Activated CD4-positive, alpha-beta T cell treated with anti-CD3 and anti-CD28 coated beads, Interleukin-2, Interleukin-4, amounts not matched to agents 100 ng/mL and 50 ng/mL, durations not matched to agents 16 hours and 8 hours (primary cell): ENCODE measurements at places on chromosomes 6 and 20.

- peak; percentile 6 for DNase-seq
Observed at GRCh38 chr6:129253727-129254126, 370.8 kb downstream of the LAMA2 start.

GRCh38 chr6:85362652-85363310 is 87.1 kb upstream of the NT5E start:
- DNase-seq: no peak

- no peak for DNase-seq
Observed at GRCh38 chr20:24106150-24106800, 117.7 kb upstream of the GGTLC1 start.

GRCh38 chr6:21278375-21278745 is 315.2 kb upstream of the SOX4 start:
- DNase-seq: no peak
